MM.1S (cell line): ENCODE measurements at places on chromosomes 2 and 18.
A peak's percentile ranks its signal among the peaks of the same experiment; 100 is the strongest.

DNA sequence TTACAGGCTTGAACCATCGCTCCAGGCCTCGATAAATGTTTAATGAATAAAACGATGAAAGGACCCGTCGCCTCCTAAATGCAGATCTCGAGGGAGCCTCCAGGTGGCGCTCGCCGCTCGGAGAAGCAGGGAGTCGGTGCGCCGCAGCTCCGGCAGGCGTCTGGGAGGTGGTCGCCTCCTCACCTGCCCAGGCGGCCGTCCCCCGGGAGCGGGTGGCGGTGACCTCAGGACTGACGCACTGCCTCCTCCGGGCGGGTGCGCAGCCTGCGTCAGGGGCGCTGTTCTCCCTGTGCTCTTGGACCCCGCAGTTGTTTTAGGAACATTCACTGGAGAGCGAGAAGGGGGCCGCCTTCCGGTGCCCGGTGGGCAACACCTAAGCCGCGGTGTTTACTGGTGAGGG is 38.6 kb upstream of the POLE4 start:
- DNase-seq, result peak; percentile 36

- no peak for DNase-seq
Measured at GRCh38 chr2:170461889-170462288, 253.2 kb upstream of the SP5 start.

DNA sequence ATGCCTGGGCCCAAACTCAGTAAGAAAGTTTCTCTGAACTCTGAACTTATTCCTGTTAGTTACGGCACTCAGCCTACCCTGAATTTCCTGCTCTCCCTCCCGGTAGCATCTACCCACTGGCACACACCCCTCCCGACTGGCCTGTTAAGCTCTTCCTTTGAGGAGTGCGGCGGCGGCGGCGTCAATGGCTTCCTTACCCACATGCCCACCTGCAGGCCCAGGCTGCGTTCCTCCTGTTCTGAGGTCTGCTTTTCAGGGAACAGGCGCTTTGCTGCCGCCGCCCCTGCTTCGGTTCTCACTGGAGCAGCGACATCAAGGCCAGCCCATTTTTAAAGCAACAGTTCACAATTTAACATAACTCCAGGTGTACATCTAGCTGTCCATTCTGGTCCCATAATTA is 432.4 kb downstream of the DCDC2C start:
- DNase-seq, result no peak

- DNase-seq, result no peak
Measured at GRCh38 chr2:136916131-136916530, 150.8 kb downstream of the THSD7B start.

DNA sequence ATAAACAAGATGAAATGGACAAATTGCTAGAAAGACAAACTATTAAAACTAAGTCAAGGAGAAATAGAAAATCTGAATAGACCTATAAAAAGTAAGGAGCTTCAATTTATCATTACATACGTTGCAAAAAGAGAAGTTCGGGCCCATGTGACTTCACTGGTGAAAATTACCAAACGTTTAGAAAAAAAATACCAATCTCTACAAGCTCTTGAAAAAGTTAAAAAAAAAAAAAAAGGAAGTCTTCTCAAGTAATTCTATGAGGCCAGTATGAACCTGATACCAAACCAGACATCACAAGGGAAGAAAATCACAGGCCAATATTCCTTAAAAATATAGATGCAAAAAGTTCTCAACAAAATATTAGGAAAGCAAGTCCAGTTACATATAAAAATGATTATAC is 20.2 kb upstream of the ACVR2A start:
- no peak for DNase-seq

- DNase-seq, result no peak
Measured at GRCh38 chr18:25062720-25063119, 289.2 kb downstream of the ZNF521 start.

GRCh38 chr2:236964291-236964690 is 121.4 kb upstream of the COPS8 start:
- no peak for DNase-seq

DNA sequence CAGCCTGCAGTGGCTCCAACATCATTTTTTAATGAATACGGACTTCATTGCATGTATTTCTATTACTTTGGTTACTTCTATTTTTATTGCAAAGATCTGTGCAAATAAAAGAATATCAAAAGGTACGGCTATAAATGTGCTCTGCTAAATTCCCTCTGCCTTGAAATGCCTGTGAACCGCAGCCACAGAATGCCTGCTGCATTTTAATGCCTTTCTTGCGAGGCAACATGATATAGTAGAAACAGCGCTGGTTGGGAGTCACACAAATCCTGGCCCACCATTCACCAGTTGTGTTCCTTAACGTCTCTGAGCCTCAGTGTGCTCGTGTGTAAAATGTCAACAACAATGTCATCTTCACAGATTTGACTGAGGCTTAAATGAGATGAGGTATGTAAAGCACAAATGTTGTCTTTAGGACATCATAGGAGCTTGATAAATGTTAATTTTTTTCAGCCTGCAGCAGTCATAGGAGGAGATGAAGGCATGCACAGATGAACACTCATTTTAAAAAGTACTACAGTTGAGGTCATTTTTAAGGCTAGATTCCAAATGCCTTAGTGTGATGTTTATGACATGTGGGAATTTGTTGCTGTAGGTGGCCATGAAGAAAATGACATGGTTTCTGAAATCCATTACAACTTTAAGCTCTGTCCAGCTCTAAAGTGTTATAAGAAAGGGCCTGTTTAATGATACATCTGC is 187.6 kb upstream of the NRP2 start:
- no peak for DNase-seq
